Fibroblast of skin of right biceps (primary cell): ENCODE measurements at places on chromosomes 5 and 9.

DNA sequence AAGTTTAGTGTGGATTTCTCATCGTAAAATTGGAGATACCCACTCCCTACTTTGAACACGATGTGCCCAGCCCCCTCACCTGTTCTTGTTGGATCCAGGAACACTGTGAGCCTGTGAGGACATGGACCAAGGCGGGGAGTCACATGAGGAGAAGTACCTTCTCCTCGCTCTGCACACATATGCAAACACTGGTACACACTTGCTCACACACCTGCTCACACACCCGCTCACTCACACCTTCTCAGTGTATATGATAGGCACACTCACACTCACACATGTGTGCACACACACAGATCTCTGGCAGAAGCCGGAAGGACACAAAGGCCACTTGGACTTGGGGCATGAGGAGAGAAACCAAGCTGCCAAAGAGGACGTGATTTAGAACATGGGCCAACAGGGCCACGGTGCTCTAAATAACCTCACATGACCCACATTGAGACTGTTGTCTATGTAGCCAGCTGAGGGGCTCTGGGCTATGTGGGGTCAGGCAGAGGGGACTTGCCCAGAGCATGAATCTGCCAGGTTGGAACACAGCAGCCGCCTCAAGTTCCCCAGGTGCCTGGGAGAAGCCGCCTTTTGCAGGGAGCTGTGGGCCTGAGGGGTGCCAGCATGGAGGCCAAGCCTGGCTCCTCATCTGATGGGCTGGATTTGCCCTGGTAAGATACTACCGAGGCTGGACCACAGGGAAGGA is 283.0 kb upstream of the IRX4 start:
- DNase-seq: no peak

GRCh38 chr9:571066-571465 is 270.4 kb upstream of the DMRT1 start:
- DNase-seq: no peak

DNA sequence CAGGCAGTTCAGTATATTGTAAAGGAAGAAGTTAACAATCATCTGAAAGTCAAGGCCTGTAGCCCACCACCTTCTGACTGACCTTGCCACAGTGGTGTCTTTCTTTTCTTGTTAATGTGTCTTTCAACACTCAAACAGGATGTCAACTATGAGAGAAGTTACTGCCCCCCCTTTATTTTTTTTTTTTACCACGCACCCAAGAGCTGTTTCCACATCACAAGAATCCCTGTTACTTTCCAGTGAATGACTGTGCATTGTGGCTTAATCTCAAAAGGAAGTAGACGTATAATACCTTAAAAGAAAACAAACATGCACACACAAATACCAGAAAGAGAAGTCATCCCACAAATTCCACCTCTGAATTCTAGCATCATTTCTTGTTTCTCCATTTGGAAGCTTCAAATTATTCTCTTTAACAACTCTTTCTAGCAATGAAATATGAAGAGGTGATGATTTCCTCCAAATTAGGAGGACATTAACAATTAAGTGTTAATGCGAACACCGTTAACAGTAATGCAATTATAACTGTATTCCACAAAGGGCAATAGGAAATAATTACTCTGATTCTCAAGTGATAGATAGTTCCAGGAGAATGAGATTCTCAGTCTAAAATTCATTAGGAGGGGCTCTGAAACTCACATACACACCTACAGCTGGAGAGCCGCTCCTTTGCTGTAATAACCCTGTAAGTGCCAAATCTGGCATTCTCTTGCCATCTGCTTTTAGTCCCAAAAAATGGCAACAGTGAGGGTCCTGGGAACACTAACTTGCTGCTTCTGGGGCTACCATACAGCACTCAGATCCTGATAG is 201.0 kb downstream of the EFNA5 start:
- DNase-seq: peak; percentile 87

- DNase-seq: no peak
These were observed 45.7 kb downstream of the WNK2 start for GRCh38 chr9:93229636-93230035.

GRCh38 chr9:117681888-117682287 is 22.3 kb upstream of the TLR4 start:
- no peak for DNase-seq

- DNase-seq: peak; percentile 91
These were observed 26.6 kb downstream of the EGR1 start for GRCh38 chr5:138491669-138492559.

DNA sequence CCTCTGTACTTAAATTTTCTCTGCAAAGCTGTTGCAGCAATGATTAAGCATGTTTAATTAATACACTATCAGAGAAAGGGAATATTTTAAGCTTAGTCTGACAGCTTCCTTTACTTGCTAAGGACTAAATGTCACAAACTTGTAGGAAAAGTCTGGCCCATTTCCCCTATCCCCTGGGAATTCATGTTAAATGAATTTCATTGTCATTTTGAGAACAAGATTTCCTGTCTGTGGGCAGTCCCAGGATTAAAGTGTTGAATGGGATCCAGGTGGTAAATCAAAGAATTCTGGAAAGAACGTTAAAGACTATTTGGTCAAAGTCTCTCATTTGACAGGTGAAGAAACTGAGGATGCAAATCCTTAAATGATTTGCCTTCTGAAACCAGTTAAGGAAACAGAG is 214.8 kb downstream of the MPDZ start:
- no peak for DNase-seq

DNA sequence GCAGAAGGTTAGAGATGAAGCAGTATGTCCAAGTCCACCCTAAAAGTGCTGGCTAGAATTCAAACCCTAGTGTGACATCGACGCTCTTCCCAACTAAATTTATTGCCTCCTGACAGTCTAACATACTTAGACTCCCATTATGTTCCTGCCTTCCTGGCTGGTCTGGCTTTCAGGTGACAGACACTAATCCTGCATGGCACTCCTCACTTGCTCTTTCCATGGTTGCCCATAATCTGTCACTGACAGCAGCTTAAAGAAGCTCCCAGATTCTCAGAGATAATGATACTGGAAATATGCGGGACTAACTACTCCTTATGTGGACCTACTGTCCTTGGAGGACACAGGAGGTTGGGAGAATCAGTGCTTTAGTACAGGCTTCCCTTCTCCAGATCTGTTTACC is 41.7 kb upstream of the HTR1A start:
- no peak for DNase-seq

- peak; percentile 96 for DNase-seq
These were observed 376.7 kb downstream of the DNAH5 start for GRCh38 chr5:13567819-13568218.

GRCh38 chr5:66570201-66570600 is 26.0 kb upstream of the MAST4 start:
- DNase-seq: no peak

GRCh38 chr5:152290181-152290580 is 114.9 kb downstream of the NMUR2 start:
- DNase-seq: no peak

DNA sequence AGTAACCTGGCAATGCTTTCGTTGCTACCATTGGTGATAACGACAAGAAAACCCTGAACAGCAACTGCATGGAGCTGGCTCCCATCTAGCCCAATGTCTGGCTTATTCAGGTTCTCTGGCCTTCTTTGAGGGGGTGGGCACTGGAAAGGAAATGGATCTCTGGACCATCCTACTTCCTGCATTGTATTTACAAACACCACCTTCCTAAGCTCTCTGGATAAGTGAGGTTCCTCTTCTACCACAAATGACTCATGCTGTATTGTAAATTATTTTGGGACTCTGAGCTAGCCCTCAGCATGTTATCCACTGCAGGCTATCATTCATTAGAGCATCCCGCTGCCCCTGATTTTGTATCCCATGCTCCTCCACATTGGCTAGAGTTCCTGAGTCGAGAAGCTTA is 136.9 kb upstream of the KLF9 start:
- DNase-seq: peak; percentile 26

GRCh38 chr5:154898210-154898609 is 39.8 kb downstream of the CNOT8 start:
- no peak for DNase-seq

DNA sequence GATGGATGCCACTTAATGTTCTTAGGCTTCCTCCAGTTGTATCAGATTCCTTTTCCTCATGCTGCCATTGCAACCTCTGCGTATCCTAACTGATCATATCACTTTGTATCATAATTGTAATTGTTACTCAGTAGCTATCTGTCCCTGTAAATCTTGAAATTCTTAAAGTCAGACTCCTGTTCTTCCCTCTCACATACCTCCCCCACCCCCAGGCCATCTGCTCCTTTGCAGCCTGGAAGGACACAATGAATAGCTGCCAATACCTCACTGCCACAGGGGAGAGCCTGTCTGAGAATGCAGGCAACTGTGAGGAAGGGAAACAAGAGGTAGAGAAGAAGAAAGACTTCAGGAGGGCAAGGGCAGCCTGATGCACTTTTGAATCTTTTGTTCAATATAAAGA is 228.5 kb downstream of the ENC1 start:
- DNase-seq: no peak

GRCh38 chr9:14238079-14238478 is 75.9 kb downstream of the NFIB start:
- no peak for DNase-seq

GRCh38 chr5:136275601-136276000 is 82.6 kb upstream of the SMIM32 start:
- DNase-seq: no peak

DNA sequence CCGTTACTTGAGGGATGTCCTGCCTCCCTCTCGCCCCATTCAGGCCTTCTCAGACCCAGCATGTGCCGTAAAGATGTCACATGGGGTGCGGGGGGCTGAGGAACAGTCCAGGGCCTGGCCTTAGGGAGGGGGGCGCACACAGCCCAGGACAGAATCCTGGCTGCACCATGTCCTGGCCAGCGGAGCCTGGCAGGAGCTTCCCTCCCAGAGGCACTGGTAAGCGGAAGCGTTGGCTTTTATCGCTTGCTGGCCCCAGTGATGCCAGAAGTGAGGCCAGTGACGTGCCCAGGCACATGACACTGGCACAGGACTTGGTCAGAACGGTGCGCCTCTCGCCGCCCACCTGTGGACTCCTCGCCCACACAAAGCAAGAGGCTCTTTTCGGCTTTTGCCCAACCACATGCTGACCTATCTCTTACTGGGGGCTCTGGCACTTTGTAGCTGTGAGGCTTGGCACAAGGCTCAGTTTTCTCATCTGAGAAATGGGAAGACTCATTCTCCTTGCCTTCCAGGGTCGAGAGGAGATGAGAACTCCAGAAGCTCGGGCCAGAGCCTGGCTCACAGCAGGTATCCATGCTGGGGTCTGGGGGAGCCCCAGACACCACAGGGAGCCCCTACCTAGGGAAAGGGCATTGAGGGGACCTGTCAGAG is 59.0 kb downstream of the LMX1B start:
- DNase-seq: no peak

DNA sequence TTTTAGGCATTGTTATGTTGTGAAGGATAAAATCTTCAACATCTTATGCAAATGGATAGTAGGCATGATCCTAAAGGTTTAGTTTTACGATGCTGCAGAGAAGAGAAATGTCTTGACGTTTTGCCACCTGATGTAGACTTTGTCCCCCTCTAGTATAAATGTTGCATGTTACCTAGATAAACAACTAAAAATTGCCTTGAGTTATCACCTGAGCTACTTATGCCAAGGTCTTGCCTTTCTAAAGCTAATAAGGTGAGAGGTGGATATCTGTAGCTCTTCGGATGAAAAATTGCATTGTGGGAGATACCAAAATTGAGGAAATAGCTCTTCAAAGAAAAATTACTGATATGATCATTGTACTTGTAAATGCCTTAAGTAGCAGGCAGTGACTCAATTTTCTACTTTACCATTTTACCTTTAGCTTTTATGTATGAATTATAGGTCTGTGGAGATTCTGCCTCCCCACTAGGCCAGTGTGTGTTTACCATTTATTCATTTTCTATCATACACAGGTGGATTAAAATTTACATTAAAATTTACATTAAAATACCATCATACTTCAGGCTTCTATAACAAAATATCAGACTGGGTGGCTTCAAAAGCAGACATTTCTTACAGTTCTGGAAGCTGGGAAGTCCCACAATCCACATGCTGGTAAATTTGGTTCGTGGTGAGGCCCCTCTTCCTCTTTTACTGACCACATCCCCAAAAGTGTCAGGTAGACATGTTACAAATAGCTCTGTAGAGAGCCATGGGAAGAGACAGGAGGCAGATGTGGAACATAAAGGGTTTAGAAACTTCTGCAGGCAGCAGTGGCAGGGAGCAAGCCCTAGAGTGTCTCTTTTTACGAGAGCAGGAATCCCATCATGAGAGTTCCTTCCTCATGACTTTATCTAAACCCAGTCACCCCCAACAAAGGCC is 100.7 kb upstream of the ERBIN start:
- DNase-seq: no peak

GRCh38 chr9:23524607-23525155 is 301.4 kb downstream of the ELAVL2 start:
- DNase-seq: no peak

GRCh38 chr5:16090270-16090669 is 89.3 kb downstream of the MARCHF11 start:
- no peak for DNase-seq

DNA sequence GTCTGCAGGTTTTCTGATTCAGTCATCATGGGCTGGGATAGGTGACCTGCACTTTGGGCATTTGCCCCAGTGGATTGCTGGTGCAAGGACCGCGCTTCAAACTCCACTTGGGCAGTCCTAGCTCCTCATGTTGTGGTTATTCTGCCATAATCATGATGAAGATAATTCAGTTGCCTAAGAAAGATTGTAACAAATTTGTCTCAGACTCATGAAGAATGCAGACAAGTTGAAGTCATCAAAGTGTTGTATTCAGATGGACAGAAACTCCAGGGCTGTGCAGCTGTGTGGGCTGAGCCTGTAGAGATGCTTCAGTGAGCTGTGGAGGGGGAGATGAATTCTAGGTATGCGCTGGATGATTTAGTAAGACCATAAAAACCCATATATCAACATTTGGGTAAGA is 38.5 kb downstream of the TARS1 start:
- DNase-seq: peak; percentile 6

GRCh38 chr5:149544028-149544420 is 7.2 kb downstream of the CSNK1A1 start:
- DNase-seq: no peak

- DNase-seq: no peak
These were observed 8.8 kb upstream of the CEP72 start for GRCh38 chr5:603081-603998.

DNA sequence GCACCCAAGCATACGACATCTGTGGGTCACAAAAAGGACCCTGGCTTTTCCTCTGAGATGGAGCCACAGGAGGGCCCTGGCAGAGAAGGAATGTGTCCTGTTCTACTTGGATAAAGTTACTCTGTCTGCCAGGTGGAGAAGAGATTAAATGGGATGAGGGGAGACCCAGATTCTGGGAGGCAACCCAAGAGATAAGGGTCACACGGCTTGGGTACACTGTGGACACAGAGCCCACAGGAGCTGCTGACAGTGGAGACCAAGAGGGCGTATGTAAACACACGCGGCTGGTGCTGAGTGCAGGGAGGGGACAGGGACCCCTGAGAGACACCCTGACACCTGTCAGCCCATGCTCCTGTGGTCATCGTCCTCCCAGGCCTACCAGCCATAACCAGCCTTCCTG is 6.2 kb downstream of the CDK20 start:
- no peak for DNase-seq

- no peak for DNase-seq
These were observed 19.8 kb upstream of the KCNV2 start for GRCh38 chr9:2697492-2697891.
